Melanocyte of skin (primary cell): ENCODE measurements at places on chromosomes 5 and 9. TPM values are rescaled to one million over a fixed set of nuclear protein-coding genes. Genes with fewer than 3 reads are reported as not detected.

ACOT12 gene
- 0.31 and 1.00 TPM in 2 replicates for total RNA-seq

IL3 gene
- total RNA-seq: not detected in 2 replicates

PCDH1 gene
- total RNA-seq: 0.34 and 0.73 TPM in 2 replicates

PIP5KL1 gene
- 0.34 and 0.36 TPM in 2 replicates for total RNA-seq

ADRB2 gene
- total RNA-seq: 0.34 and 2.9 TPM in 2 replicates

TRIM36 gene
- 3.2 and 7.3 TPM in 2 replicates for total RNA-seq

GLDC gene
- 46.0 and 47.7 TPM in 2 replicates for total RNA-seq

TGFBI gene
- 20.4 and 65.3 TPM in 2 replicates for total RNA-seq

CCNJL gene
- 4.5 and 6.2 TPM in 2 replicates for total RNA-seq

TNC gene
- total RNA-seq: 138 and 174 TPM in 2 replicates

BHMT gene
- total RNA-seq: not detected in 2 replicates

GCNT4 gene
- 3.3 and 3.8 TPM in 2 replicates for total RNA-seq

TCERG1 gene
- total RNA-seq: 58.3 and 78.8 TPM in 2 replicates
